Epithelial cell of proximal tubule (primary cell): ENCODE measurements at places on chromosomes 4 and X. TPM values are rescaled to one million over a fixed set of nuclear protein-coding genes. Genes with fewer than 3 reads are reported as not detected.

Gene RASSF6
- 2.8 and 5.9 TPM in 2 replicates for total RNA-seq

Gene ZCCHC18
- total RNA-seq = 0.63 and 1.2 TPM in 2 replicates

Gene MGAT4D
- not detected in 2 replicates for total RNA-seq

Gene NHS
- 7.6 and 9.0 TPM in 2 replicates for total RNA-seq

Gene NXF2
- not detected in 2 replicates for total RNA-seq

Gene ZCCHC12
- 0.14 and 0.46 TPM in 2 replicates for total RNA-seq

Gene HSFX2
- total RNA-seq = not detected in 2 replicates

Gene SCML2
- 1.3 and 2.0 TPM in 2 replicates for total RNA-seq

Gene ABCG2
- 0.29 and 0.51 TPM in 2 replicates for total RNA-seq
